ENCODE measurements at places on chromosomes 16 and 17.

GRCh38 chr17:38727736-38728135 is 2.4 kb upstream of the CISD3 start:
- DNase-seq: peak; percentile 79

GRCh38 chr16:83147244-83147643 is 520.5 kb downstream of the CDH13 start:
- DNase-seq: no peak

- DNase-seq: no peak
Measured at GRCh38 chr16:83808573-83809014, 816 bp downstream of the HSBP1 start.

DNA sequence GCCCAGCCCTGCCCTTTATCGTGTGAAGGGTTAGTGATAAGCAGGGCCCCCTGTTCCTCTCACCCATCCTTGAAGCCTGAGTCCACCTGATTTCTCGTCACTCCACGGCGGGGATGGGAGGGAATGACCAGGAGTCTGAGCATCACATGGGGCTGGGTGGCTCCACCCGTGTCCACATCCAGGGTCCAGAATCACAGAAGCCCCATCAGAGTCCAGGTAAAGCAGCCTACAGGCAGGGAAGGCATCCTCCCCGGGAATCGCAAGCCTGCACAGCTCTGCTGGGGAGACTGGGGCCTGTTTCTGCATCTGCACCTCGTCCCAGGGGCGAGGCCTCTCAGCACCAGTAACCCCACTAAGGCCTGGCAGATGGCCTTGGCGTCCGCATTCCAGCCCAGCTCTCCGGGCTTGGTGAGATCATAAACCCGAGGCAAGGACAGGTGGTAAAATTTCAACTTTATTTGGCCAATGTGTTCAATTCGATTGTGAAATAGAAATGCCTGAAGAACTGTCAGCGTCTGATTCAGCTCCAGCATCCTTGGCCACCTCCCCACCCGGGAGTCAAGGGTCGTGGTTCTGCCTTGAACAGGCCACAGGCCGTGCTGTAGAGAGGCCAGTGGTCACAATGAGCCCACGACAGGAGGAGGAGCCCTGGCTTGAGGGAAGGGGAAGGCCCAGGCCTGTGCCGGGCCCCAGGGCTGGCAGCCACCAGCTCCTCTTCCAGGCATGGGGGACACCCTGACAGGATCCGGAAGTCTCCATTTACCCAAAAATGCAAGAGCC is 8.1 kb upstream of the PPP1R27 start:
- DNase-seq: no peak

GRCh38 chr17:44287651-44288050 is 19.7 kb upstream of the SLC4A1 start:
- DNase-seq: no peak

GRCh38 chr17:1931844-1932579 is 93.1 kb downstream of the RTN4RL1 start:
- no peak for DNase-seq

GRCh38 chr17:58254803-58255202 is 16.4 kb downstream of the LPO start:
- no peak for DNase-seq

DNA sequence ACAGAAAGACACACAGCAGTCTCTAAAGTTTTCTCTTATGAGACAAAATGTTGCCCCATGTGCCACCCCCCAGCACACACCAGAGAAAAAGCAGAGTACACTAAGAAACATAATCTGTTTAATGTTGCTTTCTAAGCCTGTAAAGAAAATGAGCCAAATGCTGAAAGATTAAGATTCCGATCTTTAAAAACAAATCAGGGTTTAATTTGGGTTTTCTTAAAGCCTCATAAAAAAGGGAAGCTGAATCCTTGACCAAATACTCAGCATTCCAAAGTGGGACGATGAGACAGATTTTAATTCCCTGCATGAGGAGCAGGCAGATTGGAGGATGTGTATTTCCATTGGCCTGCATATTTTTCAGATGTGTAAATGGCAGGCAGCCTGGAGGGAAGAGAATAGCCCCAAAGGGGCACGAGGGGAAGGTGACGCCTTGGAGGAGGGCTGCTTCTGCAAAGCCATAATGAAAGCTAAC is 118.4 kb downstream of the COPRS start:
- no peak for DNase-seq

GRCh38 chr17:43880420-43880991 is 26.8 kb downstream of the MPP2 start:
- peak; percentile 52 for DNase-seq

- no peak for DNase-seq
Measured at GRCh38 chr16:28164140-28164539, 47.6 kb downstream of the XPO6 start.

DNA sequence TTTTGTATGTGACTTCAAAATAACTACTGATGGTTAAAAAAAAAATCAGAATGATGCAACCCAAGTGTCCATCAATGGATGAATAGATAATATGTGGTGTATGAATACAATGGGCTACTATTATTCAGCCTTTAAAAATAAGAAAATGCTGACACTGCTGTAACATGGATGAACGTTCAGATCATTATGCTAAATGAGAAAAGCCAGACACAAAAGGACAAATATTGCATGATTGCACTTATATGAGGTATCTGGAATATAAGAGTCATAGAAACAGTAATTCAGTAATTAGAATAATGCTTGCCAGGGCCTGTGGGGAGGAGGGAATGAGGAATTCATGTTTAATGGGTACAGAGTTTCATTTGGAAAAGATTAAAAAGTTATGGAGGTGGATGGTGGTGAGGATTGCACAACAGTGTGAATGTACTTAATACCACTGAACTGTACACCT is 25.4 kb downstream of the TENT4B start:
- no peak for DNase-seq

DNA sequence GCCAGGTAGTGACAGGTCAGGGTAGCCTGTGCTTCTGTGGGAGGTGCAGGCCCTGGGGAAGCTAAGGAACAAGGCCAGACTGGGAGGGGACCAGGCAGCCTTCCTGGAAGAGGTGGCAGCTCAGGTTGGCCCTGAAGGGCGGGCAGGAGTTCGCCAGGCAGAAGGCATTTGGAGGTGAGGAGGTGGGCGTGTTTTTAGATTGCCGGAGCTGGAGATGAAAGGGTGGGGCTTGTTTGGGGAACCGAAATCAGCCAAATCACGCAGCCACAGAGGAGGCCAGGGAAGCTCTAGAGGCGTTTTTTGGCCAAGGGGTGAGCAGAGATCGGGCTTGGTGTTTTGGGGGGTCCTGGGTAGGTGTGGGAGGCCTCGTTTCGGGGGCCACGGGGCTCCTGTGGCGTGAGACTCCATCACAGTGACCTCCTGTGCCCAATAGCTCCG is 7.6 kb downstream of the ADCY7 start:
- peak; percentile 62 for DNase-seq

- no peak for DNase-seq
Measured at GRCh38 chr16:67198238-67198734, 645 bp upstream of the ELMO3 start.

DNA sequence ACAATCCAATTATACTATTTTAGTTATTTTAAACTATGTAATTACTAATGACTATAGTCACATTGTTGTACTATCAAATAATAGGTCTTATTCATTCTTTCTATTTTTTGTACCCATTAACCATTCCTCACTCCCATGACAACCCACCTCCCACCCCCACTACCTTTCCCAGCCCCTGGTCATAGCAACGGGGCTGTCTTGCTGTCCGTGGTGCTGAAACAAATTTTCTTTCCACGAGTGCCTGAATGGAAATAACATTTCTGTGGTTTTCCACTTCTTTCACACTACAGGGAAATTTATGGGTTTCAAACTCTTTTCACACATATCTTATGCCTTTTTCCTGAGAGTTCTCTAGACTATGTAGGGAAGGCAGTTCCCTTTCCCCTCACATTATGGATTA is 326.6 kb downstream of the PHKB start:
- no peak for DNase-seq

- DNase-seq: peak; percentile 46
Measured at GRCh38 chr17:7041607-7042500, 2.0 kb downstream of the SLC16A11 start.

DNA sequence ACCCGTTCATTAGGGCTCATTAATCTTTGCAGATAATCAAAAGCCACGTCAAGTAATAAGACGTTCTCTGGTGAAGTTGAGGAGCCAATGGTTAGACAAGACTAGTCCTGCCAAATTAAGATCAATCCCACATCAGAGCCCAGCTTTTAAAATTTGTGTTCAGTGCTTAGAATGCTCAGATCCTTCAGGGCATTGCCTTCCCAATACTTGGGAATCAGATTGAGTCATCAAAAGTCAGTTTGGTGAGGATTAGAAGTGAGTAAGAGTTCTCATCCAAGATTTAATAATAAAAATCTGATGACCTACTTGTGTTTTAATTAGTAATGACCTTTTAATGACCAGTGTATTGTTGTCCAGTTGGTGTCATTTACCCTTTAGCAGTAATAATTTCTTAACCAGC is 19.8 kb downstream of the MAP2K4 start:
- no peak for DNase-seq

DNA sequence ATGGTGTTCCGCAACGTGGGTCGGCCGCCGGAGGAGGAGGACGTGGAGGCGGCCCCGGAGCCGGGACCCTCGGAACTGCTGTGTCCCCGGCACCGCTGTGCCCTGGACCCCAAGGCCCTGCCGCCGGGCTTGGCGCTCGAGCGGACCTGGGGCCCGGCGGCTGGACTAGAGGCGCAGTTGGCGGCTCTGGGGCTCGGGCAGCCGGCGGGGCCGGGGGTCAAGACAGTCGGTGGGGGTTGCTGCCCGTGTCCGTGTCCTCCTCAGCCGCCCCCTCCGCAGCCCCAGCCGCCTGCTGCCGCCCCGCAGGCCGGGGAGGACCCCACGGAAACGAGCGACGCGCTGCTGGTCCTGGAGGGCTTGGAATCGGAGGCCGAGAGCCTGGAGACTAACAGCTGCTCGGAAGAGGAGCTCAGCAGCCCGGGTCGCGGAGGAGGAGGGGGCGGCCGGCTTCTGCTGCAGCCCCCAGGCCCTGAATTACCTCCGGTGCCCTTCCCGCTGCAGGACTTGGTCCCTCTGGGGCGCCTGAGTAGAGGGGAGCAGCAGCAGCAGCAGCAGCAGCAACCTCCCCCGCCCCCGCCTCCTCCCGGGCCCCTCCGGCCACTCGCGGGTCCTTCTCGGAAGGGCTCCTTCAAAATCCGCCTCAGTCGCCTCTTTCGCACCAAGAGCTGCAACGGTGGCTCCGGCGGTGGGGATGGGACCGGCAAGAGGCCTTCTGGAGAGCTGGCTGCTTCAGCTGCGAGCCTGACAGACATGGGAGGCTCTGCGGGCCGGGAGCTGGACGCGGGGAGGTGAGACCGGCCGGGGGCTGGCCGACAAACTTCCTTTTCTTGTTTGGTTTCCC is 821 bp downstream of the SOCS7 start:
- peak; percentile 37 for DNase-seq

DNA sequence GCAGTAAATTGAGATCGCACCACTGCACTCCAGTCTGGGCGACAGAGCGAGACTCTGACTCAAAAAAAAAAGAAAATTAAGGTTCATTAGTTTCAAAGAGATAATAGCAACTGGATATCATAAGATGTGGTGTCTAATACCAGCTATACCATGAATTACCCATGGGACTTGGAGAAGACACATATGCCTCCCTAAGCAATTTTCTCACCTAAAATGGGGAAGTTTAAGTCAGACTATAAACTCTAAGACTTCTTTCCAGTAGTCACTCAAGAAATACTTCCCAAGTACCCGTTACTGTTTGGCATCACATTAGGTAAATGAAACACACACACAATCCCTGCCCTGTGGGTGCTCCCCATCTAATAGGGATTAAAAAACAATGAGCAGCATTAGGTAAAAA is 22.6 kb downstream of the SMURF2 start:
- no peak for DNase-seq

DNA sequence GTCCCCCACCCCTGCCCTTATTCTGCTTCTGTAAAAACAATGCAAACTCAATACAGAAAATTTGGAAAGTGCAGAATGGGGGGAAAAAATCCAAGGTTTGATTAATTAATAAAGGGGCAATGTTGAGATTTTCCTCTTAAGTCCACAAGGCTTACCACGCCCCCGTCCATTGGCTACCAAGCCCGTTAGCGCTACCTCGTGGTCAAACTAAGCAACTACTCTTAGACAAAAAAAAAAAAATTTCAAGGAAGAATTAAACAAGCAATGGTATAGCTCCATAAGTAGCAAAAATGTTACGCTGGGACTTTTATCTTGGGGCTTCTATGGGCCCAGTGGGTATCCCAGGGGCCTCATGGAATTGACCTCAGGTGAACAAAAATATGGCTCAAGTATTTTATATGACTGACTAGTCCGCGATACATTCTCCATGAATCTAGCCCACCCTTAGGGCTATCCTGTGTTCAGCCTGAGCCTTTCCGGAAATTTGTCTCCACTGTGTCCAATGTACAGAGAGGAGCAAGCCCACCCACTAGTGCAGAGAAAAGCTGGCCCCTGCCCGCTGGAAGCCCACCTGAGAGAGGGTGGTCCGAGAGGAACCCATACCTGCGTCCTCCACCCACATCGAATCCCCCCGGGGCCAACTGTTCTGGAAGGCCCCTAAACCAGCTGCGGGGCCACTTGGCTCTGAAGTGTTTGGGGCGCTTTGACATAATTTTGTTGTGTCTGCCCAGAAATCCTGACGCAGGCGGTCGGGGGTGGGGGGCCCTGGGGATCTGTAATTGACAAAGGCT is 19.1 kb upstream of the TEX2 start:
- DNase-seq: peak; percentile 63

- DNase-seq: peak; percentile 41
Measured at GRCh38 chr16:72099377-72099818, 5.8 kb downstream of the DHX38 start.

- DNase-seq: peak; percentile 3
Measured at GRCh38 chr17:45895969-45896785, 1.8 kb downstream of the MAPT start.

GRCh38 chr16:8173111-8173644 is 417.1 kb downstream of the TMEM114 start:
- peak; percentile 42 for DNase-seq

- DNase-seq: no peak
Measured at GRCh38 chr16:82454566-82454965, 172.2 kb upstream of the CDH13 start.

DNA sequence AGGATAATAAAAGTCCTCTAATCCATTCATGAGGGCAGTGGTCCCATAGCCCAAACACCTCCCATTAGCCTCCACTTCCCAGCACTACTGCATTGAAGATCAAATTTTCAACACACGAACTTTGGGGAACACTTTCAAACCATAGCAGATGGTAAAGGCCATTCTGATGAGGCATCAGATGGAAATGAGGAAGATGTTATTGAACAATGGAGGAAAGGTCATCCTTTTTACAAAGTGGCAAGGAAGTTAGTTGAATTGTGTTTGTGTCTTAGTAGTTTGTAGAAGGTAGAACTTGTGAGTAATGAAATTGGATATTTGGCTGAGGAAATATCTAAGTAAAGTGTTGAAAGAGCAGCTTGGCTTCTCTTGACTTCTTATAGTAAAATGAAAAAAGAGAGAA is 93.3 kb upstream of the NLRP1 start:
- no peak for DNase-seq

DNA sequence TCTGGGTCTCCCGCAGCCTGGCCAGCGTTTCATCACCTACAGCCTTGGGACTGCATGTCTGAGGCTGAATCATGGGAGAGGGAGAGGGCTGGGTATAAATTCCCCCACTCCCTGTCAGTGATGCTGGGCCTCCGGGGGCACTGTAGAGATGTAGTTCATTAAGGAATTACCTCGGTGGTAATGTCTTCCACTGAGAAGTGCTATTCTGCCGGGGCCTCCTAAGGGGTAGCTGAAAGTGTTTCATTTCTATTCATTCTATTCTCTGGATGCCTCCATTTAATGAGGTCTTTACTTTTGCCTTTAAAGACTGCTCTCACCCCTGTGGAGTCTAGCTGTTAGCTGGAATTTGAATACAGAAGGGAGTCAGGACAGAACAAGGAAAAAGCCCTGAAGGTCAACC is 116.4 kb upstream of the HS3ST4 start:
- no peak for DNase-seq

Data from stimulated activated naive CD8-positive, alpha-beta T cell treated with anti-CD3 and anti-CD28 coated beads, Interleukin-15, Interleukin-2, amounts not matched to agents 100 U/mL and 50 U/mL, for 24 hours (primary cell).